ENCODE measurements at places on chromosomes 5 and 9. TPM values are rescaled to one million over a fixed set of nuclear protein-coding genes. Genes with fewer than 3 reads are reported as not detected.

GRCh38 chr5:160155017-160155750 lies 35.9 kb upstream of the PWWP2A start:
- H3K27ac ChIP-seq = peak overlapping the region; percentile 64
- peaks cover 6% of the 10 kb centered on the region for H3K4me1 ChIP-seq
- peaks cover 4% of the 10 kb centered on the region for H3K27me3 ChIP-seq
- no peak for DNase-seq
- H3K4me3 ChIP-seq = no peak overlapping the region
- H3K36me3 ChIP-seq = no peaks in the 10 kb centered on the region

DNA sequence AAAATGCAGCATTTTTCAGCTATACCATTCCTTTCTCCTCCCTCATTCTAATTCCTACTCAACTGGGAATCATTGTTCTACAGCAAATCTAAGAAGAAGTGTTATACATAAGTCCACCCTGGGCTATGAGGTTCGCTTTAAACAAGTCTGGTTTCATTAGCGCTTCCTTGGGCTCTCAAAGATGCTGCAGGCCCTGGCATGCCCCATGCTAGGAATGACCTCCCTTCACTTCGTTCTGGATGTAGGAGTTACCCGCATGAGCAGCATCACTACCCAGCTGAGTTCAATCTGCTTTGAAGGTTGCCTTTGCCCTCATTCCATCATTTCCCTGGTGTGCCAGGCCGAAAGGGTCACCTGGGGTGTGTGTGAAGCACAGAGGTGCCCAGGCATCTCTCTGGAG lies 35.4 kb downstream of the F2R start:
- no peak overlapping the region for H3K4me3 ChIP-seq
- no peaks in the 10 kb centered on the region for H3K36me3 ChIP-seq
- H3K4me1 ChIP-seq = peaks cover 8% of the 10 kb centered on the region
- H3K27me3 ChIP-seq = peaks cover 2% of the 10 kb centered on the region
- H3K27ac ChIP-seq = no peak overlapping the region
- no peak for DNase-seq

DNA sequence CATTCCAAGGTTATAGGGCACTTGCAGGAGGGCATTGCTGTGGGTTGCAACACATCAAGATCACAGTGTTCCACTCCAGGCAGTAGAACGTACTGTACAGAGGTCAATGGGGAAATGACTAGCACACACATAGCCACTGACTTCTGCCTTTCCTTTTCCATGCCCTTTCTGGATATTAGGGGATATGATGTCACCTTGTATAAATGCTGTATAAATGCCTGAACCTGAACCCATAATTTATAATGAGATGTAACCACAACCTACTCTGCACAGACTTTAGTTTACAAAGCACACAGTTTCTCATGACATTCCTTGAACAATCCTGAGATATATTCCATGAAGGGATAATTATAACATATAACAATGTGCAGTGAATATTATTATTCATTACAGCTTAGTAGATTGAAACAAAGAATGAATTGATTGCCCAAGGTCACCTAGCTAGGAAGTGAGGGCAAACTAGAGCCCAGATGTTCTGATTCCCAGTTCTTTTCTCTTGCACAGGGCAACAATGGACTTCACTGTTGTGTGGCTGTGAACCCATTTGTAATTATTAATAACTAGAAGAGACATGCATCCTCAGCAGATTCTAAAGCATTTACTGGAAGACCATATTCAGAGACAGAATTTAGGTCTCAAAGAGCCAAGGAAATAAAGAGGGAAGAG lies 5.6 kb upstream of the ABLIM3 start:
- H3K4me1 ChIP-seq = no peaks in the 10 kb centered on the region
- peaks cover 2% of the 10 kb centered on the region for H3K27me3 ChIP-seq
- H3K36me3 ChIP-seq = peaks cover 6% of the 10 kb centered on the region
- H3K27ac ChIP-seq = no peak overlapping the region
- DNase-seq = no peak
- no peak overlapping the region for H3K4me3 ChIP-seq

GRCh38 chr9:1337169-1337568 lies 287.0 kb downstream of the DMRT2 start:
- no peak for DNase-seq
- no peaks in the 10 kb centered on the region for H3K4me1 ChIP-seq
- no peak overlapping the region for H3K27ac ChIP-seq
- no peak overlapping the region for H3K4me3 ChIP-seq

DNA sequence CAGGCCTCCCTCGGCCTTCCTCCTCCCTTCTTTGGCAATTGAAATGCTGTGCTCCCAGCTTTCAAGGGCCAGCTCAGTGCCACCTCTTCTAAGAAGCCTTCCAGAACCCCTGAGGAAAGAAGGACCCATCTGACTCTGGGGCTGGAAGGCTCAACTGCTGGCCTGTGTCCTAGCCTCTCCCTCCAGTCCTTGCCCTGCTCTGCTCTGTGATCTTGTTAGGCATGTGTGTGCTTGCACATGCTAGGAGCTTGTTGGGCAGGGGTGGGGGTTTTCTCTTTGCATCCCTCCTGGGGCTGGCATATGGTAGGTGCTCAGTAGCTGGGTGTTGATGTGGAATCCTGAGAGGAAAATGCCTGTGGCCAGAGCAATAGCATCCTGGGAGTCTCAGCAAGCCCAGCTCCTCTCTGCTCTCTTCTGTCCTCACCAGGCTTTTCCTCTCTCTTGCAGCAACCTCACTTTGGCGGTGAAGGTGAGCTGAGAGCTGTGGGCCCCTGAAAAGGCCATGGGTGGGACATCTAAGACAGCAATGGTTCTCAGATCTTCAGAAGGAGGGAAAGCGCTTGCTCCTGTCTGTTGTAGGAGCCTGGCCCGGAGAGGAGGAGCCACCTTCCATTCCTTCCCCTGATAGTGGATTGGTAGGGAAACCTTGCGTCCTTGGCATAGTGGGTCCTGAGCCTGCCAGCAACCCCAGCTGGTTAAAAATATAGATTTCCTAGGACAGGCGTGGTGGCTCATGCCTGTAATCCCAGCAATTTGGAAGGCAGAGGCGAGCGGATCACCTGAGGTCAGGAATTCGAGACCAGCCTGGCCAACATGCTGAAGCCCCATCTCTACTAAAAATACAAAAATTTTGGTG lies 9.9 kb downstream of the DOLK start:
- H3K4me3 ChIP-seq = no peak overlapping the region
- no peaks in the 10 kb centered on the region for H3K36me3 ChIP-seq
- no peaks in the 10 kb centered on the region for H3K4me1 ChIP-seq
- DNase-seq = no peak
- H3K27ac ChIP-seq = no peak overlapping the region
- peaks cover 6% of the 10 kb centered on the region for H3K27me3 ChIP-seq

Gene KLHL9
- 38.7 TPM for total RNA-seq

Gene GADD45G
- 124 TPM for total RNA-seq

All from glutamatergic neuron (in vitro differentiated cells).